ENCODE measurements at places on chromosomes 2 and 18. TPM values are rescaled to one million over a fixed set of nuclear protein-coding genes. Genes with fewer than 3 reads are reported as not detected.

- no peaks in the 10 kb centered on the region for H3K36me3 ChIP-seq
- no peaks in the 10 kb centered on the region for H3K4me1 ChIP-seq
- no peak for DNase-seq
- peaks cover 68% of the 10 kb centered on the region for H3K27me3 ChIP-seq
Measured at GRCh38 chr2:217152831-217153230, 293.0 kb upstream of the TNP1 start.

GRCh38 chr2:158025255-158025996, 76.2 kb upstream of the UPP2 start:
- H3K27me3 ChIP-seq = no peaks in the 10 kb centered on the region
- H3K4me1 ChIP-seq = no peaks in the 10 kb centered on the region
- H3K27ac ChIP-seq = no peak overlapping the region
- H3K36me3 ChIP-seq = no peaks in the 10 kb centered on the region
- H3K4me3 ChIP-seq = no peak overlapping the region

- no peaks in the 10 kb centered on the region for H3K27me3 ChIP-seq
- peaks cover 4% of the 10 kb centered on the region for H3K36me3 ChIP-seq
- no peak overlapping the region for H3K27ac ChIP-seq
- H3K4me3 ChIP-seq = no peak overlapping the region
Measured at GRCh38 chr2:218732761-218733158, 22.1 kb downstream of the TTLL4 start.

The KCNS3 gene
- total RNA-seq = 5.2 TPM

The C1QL2 gene
- not detected for total RNA-seq
